ENCODE measurements at places on chromosomes 16 and 17.

GRCh38 chr17:63552211-63552610 is 1.9 kb downstream of the DCAF7 start:
- DNase-seq = no peak

DNA sequence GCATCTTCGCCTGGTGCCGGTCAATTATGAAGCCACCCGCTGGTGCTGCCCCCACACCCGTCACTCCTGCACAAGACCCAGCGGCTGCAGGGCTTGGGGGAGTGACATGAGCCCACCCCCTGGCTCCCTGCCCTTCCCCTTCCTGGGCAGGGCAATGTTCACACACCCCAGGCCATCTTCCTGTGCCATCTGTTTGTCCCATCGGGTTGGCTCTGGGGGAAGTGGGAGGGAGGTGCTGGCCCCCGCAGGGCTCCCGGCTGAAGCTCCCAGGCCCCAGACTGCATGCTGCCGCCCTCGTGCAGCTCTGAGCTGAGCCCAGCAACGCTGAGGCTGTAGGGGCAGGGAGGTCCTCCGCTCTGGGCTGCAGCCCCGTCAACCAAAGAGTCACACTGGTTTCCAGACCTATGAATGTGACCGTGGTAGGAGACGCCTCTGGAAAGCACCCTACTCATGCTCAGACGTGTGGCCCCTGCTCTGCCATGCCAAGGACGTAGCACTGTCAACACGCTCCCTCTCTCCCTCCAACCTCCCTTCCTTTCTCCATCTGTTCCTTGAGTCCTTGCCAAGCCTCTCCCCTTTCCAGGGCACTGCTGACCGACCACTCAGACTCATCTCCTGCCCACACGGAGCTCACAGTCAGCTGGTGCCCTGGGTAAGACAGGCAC is 140.4 kb downstream of the ENGASE start:
- peak; percentile 5 for DNase-seq

DNA sequence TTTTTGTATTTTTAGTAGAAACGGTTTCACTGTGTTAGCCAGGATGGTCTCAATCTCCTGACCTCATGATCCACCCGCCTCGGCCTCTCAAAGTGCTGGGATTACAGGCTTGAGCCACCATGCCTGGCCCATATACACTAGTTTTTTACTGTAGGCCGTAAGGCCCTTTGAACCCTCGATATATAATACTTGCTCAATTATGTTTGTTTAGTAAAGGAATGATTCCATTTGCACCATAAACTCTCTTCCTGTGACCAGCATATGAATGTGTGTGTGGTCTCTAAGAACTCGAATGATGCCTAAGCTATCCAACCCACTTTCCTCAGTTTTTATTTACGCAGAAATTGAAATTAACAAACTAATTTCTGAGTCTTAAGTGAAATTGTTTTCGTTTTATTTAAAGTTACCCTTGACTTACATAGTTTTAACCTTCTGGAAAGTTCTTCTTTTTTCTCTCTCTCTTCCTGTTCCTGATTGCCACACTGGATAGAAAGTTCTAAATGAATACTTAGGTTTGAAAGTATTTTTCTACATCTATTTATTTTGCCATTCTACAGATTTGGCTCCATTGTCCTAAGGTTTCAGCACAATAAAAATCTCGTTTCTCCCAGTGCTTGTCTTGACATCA is 37.9 kb downstream of the PIGL start:
- DNase-seq = no peak

GRCh38 chr16:50917950-50918703 is 176.2 kb downstream of the CYLD start:
- no peak for DNase-seq

DNA sequence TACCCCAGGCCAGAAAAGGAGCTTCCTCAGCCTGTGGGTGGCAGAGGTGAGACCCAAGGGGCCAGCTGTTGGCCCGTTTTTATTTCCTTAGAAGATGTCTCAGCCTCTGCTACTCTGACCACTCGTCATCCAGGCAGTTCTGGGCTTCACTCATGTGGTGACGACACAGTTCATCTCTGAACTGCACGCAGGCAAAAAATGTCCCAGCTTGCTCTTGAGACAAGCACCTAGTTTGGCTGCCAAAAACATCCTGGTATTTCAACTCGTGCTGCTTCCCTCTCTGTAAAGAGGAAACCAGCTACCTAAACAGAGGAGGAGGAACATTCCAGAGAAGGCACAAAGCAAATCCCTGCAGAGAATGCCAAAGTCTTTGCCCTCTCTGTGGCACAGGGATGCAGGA is 125.7 kb downstream of the XYLT1 start:
- no peak for DNase-seq

DNA sequence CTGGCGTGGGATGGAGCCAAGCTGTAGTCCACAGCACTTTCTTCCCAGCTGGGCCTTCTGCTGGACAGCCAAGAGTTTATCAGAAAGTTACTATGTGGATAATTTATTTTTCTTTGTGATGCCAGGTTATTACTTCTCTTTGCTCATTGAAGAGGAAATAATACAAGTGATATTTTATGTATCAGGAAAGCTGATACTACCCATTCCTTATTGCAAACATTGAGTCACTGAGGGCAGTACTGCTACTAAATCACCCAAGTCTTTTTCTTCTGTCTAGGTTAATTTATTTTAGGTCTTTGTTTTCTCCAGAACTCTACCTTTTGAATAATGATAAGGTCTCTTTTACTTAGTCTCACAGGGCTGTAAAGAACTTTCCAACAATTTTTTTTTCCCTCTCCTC is 8.3 kb downstream of the NUP93 start:
- DNase-seq = no peak

- DNase-seq = no peak
Observed at GRCh38 chr17:77377710-77378235, 237.0 kb downstream of the SEC14L1 start.

GRCh38 chr16:84246679-84247077 is 6.9 kb upstream of the KCNG4 start:
- DNase-seq = no peak

- peak; percentile 28 for DNase-seq
Observed at GRCh38 chr17:78128551-78129350, at the start of gene TMC6. TSS of gene TMC6 (minus strand) at chr17:78128755. CDS start at chr17:78126832, 1,923 bp downstream.

- no peak for DNase-seq
Observed at GRCh38 chr16:30490210-30490609, 17.7 kb downstream of the ITGAL start.

- DNase-seq = no peak
Observed at GRCh38 chr16:4420505-4421105, 4.2 kb upstream of the CORO7 start.

GRCh38 chr17:2289878-2290478 is 13.6 kb downstream of the SMG6 start:
- no peak for DNase-seq

GRCh38 chr16:82094942-82095540 is 60.0 kb downstream of the HSD17B2 start:
- DNase-seq = no peak

DNA sequence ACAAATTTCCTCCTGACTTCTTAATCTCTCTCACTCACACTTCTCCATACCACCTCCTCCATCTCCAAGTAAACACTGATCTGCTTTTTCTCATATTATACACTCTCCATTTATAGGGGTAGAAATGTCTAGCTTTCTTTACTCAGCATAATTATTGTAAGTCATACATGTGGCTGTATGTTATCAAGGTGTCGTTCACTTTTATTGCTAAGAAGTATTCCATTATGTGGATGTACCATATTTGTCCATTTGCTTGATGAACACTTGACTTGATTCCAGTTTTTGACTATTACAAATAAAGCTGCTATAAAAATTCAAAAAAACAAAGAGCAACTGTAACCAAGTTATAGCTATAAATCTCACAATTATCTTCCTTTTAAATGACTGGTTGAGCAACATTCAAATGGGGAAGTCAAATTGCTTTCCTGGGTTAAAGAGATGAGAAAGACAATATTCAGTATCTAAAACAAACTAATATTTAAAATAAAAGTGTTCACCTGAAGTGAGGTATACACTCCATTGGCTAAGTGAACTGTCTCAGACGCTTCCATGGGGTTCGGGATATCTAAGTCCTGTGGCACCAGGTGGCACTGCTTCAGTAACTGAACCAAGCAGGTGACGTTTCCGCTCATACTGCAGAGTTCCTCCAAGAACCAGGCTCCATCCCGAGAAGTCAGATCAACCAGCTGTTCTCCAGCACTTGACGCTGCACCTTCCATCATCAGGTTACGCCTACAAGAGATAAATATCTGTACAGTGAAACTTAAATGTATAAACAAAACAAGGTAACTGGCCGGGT is 32.6 kb upstream of the ARL6IP1 start:
- DNase-seq = no peak

Data from NCI-H748 treated with DMSO at 0.1 percent for 48 hours (cell line).